ENCODE measurements at places on chromosomes 1 and 21.

DNA sequence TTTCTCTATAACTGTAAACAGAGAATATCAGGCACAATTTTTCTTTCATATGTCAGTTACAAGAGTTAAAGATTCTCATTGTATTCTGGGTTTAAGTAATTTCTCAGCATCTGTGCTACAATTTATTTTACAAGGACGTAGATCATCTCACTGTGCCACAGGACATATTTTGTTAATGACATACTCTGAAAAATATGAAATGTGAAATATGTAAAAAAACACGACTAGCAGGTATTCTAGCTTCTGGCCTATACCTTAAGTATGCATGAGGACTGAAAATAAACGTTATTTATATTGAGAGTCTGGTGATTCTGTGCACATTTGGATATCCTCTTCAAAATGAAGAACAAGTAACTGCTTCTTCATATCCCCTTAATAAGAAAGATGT is 308.8 kb downstream of the BRINP3 start:
- no peak for DNase-seq

DNA sequence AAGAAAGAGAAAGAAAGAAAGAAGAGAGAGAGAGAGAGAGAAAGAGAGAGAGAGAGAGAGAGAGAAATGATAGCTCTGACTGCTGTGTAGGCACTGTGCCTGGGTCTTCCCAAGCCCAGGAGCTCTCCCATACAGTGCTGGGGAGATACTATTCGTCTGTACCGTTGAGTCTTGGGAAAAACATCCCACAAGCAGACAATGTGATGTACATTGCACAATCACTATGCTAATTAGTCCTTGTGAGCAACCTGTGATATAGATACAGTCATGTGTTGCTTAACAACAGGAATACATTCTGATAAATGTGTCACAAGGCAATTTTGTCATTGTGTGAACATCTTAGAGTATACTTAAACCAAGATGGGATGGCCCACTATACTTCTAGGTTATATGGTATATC is 381.0 kb downstream of the HHAT start:
- DNase-seq, result no peak

DNA sequence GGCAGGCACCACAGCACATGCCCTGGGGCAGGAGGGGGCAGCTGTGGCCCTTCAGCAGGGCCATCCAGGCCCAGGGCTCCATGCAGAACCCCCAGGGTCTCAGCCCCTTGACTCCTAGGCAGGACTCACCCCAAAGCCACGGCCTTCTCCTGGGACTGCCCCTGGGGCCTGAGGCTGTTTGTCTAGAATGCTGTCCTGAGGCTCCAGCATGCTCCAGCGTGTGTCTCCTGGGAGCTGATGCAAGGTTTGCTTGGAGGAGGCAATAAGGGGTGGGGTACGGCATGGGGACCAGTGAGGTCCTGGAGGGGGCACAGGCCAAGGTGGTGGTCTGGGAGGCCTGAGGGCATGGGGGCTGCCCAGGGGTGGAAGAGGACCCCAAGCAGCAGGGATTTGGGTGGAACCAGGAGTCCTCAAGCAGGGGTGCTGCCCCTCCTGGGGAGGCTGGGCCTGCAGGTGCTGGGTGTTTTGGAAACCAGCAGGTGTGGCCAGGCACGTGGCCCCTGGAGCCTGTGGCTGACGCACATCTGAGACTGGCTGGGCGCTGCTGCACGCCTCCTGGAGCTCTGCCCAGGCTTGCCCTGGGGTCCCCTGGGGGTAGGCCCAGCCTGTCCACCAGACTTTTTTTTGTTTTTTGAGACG is 7.8 kb upstream of the CALML6 start:
- DNase-seq, result no peak

DNA sequence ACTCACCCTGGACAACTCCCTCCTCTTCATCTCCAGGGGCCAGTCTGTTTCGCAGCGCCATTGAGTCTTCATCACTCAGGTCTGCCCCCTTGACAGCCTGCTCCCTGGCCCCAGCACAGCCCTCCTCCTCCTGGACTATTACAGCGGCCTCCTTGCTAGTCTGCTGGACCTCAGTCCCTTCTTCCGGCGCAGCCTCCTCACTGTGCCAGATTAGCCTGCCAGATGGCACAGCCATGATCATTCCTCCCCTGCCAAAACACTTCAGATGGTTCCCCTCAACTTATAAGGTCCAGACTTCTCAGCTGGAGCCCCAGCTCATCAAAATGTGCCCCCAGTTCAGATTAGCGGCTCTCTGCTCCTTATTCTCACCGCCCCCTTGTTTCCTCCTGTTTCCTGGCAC is 7.0 kb upstream of the CELSR2 start:
- DNase-seq, result peak; percentile 7

DNA sequence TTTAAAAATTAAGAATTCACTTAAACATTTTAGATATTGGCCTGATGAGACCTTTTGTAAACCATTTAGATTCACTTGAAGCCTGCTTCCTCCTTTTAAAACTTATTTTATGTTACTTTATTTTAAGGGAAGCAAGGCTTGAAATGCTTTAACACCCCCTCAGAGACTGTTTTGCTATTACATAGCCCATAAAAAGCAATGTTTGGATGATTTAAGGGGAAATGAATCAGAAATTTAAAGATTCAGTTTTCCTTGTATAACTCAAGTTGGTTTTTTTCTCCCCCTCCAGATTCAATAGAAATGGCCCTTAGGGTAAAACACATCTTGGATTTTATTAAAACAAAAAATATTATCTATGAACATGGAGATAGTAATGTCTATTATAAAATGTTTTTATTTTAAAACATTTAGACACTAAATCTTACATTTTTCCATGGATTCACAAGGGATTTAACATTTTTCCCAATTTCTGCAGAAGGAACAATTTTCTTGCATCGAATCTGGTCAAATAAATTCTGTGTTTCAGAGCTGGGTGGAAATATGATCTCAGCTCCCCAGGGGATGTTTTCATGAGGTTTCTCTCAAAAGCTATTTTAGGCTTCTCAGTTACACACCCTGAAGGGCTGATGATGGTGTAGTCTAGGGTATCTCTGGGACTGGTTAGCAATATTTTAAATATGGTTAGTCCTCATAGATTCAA is 69.3 kb upstream of the WARS2 start:
- peak; percentile 11 for DNase-seq

- DNase-seq, result no peak
These were observed 104.8 kb upstream of the KRTAP19-8 start for GRCh38 chr21:31143036-31143435.

GRCh38 chr21:46661642-46662366 is 26.3 kb downstream of the PRMT2 start:
- no peak for DNase-seq

GRCh38 chr1:194281376-194281775 is 1095.0 kb upstream of the B3GALT2 start:
- no peak for DNase-seq

- DNase-seq, result no peak
These were observed 90.7 kb downstream of the RHOU start for GRCh38 chr1:228825840-228826484.

GRCh38 chr1:20124456-20125057 is 5.2 kb upstream of the PLA2G2D start:
- DNase-seq, result peak; percentile 88

DNA sequence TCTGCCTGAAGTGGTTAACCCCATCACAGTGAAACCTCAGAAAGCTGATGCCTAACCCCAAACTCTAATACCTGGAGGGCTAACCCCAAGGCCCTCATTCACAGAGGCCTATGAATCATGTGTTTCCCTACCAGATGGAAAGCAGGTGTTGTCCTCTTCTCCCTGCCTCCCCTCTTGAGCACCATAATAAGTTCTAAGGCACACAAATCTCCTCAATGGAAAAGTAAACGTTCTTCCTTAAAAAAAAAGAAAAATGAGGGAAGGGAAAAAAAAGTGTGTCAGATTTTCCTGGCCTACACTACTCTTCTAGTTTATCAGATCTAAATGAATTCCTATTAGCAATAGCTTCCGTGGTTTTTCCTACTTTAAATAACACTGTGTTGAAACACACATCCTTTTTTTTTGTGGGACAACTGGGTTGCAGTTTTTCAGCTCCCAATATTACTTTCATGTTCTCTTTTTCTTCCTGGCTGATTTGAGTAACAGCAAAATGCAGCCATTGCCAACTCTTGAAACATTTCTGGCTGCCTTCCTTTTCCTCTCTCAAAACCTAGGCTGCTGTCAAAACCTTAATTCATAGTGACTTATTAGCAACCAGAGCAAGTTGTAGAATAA is 43.2 kb downstream of the SLC44A3 start:
- peak; percentile 92 for DNase-seq

DNA sequence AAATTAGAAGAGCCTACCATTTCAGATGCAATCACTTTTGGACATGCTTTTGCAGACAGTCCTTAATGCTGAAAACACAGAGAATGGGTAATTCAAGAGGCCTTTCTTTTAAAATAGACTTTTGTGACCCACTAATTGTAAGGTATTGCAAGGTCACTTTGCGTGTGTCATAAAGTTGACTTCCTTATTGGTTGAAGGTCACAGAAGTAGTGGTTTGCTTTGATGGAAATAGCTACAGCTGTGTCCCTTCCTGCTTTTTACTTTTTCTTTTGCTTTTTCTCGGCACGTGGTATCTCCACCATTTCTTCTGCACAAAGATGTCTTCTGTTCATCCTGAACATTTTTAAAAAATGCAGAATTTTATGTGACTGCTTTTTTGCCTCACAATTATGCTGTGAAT is 146.8 kb downstream of the DYRK1A start:
- DNase-seq, result no peak

- DNase-seq, result no peak
These were observed 19.2 kb downstream of the TUT4 start for GRCh38 chr1:52533713-52534112.

DNA sequence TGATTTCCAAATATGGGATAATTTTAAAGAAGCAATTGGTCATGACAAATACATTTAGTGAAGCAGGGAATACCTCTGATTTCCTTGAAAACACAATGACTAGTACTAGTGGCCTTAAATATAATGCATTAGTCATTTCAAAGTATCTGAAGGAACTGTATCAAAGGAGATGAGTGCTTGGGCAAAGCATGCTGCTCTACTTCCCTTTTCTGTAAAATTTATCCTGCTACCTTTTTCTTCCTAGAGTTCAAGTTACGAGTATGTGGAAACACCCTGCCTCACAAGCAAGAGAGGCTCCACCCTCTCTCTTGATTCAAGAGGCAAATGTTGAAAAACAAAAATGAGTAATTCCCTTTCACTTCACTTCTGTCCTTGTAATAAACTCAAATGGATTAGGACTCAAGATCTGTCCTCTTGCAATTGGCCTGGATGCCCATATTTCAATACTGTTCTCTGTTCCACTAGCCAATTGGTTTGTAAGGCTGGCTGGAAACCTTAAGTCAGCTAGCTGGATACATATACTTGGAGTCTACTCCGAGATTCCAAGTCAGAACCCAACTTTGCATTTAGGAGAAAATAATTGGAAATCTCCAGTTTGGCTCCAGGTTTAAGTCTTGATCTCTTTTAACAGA is 92.5 kb downstream of the CDC42BPA start:
- DNase-seq, result peak; percentile 68

DNA sequence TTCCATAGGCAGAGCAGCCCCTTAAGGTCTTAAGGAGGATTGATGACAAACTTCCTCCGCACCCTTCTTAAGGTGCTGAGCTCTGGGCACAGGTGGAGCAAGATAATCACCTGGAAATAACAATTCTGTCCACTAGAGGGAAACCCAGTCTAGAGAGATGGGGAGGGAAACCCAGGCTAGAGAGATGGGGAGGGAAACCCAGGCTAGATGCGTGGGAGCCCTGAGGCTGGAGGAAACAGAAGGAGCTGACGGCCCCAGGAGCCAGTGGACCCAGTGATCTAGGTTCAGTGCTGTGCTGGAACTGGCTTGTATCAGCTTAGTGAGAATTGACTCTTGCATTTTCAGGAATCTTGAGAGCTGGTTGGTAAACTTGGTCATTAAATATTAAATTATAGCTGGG is 17.8 kb upstream of the MYCL start:
- peak; percentile 80 for DNase-seq

- DNase-seq, result peak; percentile 87
These were observed 33.2 kb downstream of the NHLH2 start for GRCh38 chr1:115807723-115808122.

DNA sequence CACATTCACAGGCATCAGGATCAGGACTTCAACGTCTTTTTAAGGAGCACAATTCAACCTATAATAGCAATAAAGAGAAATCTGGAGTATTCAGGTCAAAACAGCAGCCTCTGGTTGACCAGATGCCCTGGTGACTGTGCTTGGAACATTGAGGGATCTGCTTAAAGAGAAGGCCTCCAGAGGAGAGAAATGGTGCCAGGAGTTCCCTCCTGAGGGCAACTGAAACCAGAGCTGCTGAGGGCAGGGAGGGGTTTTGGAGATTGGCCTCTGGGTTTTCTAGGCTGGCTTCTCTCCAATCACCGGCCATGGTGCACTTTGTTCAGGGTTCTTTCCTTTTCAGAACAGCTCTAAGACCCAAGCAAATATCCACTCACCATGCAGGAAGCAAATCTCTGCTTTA is 190.7 kb upstream of the KIAA0040 start:
- no peak for DNase-seq

DNA sequence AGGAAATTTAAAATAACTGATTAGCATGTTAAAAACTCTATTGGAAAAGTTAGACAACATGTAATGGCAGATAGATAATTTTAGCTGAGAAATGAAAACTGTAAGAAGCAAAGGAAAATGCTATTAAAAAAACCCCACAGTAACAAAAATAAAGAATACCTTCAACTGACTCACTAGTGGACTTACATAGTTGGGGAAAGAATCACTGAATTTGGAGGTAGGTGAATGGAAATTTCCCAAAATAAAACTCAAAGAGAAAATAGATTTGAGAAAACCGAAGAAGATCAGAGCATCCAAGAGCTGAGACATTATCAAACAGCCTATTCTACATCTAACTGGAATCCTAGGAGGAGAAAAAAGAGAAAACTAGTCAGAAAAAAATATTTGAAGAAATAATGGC is 34.7 kb downstream of the PDE4B start:
- DNase-seq, result no peak

GRCh38 chr1:52140633-52141512 is 1.0 kb upstream of the ZFYVE9 start:
- no peak for DNase-seq

DNA sequence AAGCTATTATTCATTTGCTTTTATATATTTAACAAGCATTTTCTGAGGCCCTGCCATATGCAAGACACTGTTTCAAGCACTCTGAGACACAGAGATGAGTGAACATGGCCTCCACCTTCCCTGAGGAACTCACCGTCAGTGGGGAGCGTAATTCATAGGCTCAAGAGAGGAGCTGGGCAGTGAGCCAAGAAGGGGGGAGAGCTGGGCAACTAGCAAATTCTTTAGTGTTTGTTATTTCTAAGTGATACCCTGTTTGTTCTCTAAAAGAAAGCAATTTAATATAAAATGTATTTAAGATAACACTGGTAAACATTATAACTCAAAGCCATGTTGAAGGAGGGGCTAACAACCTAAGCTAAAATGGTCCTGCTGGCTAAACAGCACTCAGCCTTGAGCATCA is 119.2 kb upstream of the NGF start:
- DNase-seq, result no peak

- no peak for DNase-seq
These were observed 378.5 kb downstream of the SMYD3 start for GRCh38 chr1:246128494-246129069.

Measured in cardiac fibroblast (primary cell).